Occipital lobe (tissue), 3 donors: ENCODE measurements at places on chromosomes 7 and 10.

DNA sequence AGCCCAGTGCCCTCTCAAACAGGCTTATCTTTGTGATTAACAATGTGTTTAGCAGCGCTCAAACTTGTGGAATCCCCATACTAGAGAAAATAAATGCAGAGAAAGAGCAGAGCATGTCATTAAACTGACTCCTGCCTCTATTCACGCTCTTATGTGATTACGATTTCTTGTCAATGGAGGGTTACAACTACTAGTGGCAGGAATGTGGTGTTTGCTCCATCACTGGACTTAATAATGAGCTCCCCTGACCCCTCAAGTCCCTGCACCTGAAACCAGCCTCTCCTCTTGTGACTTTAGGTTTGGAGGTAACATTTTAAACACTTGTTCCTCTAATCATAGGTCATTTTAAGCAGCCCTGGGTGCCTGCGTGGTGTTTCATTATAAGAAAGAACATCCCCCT is 121.9 kb downstream of the PLPP4 start:
- DNase-seq, result no peak

GRCh38 chr10:100469756-100470155 is 6.9 kb downstream of the WNT8B start:
- no peak for DNase-seq

DNA sequence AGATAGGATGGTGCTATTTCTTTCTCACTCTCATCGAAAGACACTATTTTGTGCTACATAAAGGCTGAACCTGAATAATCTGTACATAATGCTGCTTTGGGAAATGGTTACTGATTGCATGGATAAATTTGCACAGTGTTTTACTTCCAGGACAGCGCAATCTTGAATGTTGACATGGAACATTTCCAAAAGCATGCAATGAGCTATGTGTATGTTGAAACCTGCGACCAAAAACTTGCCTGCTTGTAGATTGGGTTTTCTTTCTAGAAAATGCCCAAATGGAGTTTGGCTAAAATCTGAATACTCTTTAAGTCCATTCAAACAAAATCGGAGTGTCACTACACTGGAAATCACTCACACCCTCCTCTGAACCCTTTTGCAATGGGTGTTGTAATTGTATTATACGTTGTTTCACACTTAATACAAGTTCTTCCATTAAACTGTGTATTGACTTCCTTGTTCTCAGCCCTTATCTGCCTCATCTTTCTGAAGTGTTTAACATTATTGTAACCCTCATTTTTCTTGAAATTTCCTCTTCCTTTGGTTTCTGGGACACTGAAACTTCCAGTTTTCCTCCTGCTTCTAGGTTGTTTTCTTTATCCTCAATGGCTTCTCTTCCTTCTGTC is 73.7 kb upstream of the CAPZA2 start:
- no peak for DNase-seq

GRCh38 chr7:112997831-112998230 is 88.8 kb downstream of the GPR85 start:
- DNase-seq, result no peak

DNA sequence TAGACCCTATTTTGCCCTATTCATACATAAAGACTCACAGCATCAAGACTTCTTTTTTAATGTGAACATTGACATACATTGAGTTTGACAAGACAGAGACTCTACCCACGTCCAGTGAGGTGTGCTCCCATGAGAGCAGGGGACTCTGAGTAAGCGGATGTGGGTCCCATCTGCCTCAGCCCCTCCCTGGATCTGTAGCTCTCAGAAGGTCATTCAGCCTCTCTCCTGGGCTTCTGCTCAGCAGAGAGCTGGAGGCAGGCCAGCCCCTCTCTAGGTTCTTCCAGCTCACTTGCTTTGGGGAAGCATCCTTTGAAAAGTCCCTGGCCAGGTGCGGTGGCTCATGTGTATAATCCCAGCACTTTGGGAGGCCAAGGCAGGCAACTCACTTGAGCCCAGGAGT is 146.9 kb upstream of the ZMIZ1 start:
- DNase-seq, result no peak
